ENCODE measurements at places on chromosomes 2 and 18.

DNA sequence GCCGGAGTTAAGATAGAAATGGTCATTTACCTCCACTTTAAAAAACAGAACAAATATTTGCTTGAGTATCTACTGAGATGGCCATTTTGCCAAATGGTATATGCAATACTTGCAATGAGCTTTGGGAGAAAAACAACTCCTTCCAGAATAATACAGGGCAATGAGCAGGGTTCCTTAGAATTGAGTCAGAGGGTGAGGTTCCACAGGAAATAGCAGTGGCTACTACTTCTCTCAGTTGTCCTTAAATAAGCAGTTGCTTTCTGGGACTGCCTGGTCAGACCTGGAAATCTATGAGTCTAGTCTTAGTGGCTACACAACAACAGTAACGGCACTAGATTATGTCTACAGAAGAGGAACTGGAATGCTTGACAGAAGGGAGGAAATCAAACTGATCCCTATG lies 80.9 kb upstream of the CCDC85A start:
- no peak for DNase-seq

DNA sequence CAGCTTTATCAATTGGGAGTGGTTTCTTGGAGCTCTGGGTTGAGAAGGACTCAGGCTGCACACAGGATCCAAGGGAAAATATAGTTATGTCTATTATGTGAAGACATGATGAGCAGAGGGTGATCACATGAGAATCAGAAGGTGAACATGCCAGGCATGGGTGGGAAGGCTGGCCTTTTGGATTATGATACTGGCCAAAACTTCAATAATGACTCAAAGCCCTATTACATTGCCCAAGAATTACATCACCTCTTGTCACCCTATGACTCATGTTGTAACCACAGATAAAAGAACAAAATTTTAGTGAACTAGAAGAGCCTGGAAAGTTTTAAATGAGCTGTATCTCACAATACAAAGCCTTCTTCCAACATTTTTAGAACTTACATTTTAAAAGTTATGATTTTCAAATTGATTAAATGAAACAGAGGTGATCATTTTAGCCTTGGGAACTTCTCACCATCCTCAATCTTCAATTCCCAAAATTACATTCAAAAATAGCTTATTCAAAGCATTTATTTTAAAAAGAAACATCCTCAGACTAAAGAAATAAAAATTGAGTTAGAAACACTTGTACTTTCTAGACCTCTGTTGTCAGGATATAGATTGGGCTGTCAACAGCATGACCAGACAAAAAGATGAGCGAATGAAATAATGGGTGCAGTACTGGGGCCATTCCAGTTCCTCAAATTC lies 428.3 kb downstream of the MBD2 start:
- DNase-seq: no peak

- no peak for DNase-seq
Measured at GRCh38 chr2:216660496-216660895, 27.3 kb downstream of the IGFBP2 start.

GRCh38 chr2:1022178-1022577 lies 71.5 kb downstream of the SNTG2 start:
- DNase-seq: no peak

DNA sequence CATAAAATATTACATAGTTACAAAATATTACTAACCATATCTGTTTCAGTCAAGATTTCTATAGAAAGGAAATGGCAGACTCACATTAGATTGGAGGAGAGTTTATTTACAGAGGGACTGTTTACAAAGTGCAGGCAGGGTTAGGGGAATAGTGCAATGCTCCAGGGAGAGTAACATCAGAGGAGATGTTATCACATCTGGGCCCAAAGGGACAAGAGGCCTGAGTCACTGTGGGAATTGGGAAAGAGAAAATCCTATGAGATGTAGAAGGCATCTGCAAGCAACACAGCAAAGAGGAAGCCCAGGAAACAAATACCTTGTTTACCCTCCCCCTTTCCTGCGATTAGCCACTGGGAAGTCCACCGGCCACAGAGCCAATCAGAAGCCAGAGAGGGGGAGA lies 227.3 kb upstream of the TANK start:
- no peak for DNase-seq

GRCh38 chr2:136399667-136400289 lies 281.8 kb upstream of the CXCR4 start:
- no peak for DNase-seq

DNA sequence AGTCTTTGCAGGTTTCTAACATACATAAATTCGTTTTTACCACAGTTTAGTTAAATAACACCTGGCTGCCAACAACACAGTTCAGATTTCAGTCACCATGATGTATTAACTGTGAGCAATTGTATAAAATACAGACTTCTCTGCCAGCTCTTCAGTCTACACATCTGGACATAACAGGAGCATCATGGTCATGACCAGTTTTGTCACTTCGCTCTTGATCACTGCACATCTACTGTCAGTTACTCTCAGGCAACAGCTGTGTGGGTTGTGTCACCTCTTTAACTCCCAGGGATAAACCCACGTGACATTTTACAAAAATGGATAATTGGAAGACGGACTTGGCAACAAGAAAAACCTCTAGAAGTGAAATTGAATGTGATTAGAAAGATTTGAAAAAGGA lies 30.3 kb downstream of the CD8A start:
- DNase-seq: no peak

DNA sequence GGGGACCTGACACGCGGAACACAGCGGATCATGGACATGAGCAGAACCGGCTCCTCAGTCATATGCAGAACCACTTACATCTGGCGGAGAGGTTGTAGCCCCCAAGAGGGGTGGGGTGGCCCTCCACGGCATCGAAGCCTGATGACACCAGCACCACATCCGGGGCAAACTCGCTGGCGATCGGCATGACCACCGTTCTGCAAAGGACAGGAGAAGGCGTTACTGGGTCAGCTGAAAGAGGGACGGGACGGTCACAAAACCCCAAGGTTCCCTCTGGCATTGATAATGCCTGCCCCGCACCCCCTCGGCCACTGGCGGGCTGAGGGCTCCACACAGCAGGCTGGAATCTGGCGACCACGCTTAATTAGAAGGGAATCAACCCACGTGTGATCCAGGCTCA lies 220.5 kb downstream of the TWIST2 start:
- no peak for DNase-seq

- DNase-seq: no peak
Measured at GRCh38 chr2:8599421-8600242, 82.2 kb upstream of the ID2 start.

GRCh38 chr2:75503048-75503607 lies 57.6 kb downstream of the EVA1A start:
- DNase-seq: no peak

- DNase-seq: no peak
Measured at GRCh38 chr2:172096626-172097547, 5.8 kb downstream of the DLX2 start.

GRCh38 chr18:48919547-48919946 lies 31.2 kb downstream of the SMAD7 start:
- no peak for DNase-seq

GRCh38 chr2:8622199-8622911 lies 59.5 kb upstream of the ID2 start:
- no peak for DNase-seq

DNA sequence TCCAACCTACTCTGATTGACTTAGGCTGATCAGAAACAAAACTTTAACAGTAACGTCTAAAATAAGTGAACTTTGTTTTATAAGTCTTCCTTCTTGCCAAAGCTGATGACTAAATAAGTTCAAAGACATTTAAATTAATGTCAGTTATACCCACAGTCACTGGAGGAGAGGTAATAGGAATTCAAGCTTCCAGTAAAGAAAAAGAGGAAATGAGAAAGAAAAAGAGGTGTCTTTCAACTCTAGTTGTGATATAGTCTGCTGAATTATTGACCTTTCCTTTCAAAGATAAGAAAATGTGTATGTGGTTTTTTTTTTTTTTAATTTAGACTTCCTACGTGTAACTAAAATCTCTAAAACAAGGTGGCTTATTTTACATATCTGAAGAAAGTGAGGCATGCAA lies 191.5 kb downstream of the SLC8A1 start:
- no peak for DNase-seq

- no peak for DNase-seq
Measured at GRCh38 chr2:47744074-47744473, 38.9 kb upstream of the MSH6 start.

DNA sequence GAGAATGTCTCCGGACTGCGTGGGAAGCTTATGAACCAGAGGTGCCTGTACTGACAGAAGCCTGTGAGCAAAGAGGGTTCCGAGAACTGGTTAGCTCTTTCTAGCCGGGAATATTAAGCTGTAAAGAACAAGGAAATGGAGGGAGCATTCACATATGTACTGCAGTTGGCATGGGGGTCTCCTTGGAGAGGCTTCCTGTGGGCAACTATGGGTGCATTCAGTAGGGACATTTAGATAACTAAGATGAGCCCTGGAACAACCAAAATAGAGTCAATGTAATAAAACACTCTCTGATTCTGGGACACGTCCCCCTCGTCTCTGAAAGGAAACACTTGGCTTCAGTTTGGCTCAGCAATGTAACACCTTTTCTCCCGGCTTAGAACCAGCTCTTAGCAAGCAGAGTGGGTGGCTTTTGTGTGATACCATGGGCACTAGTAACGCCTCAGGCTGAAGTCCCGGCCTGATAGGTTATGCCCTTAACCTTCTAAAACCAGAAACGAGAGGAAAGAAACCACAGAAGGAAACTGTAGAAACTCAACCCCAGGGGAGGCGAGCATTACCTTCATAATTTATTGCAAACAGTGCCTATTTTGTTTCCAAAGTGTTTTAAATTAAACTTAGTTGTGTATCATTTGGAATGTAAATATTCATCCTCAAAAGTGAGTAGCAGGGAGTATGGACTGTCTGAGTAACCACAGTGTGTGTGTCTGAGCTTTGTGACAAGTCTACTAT lies 48.8 kb upstream of the LPIN2 start:
- no peak for DNase-seq

DNA sequence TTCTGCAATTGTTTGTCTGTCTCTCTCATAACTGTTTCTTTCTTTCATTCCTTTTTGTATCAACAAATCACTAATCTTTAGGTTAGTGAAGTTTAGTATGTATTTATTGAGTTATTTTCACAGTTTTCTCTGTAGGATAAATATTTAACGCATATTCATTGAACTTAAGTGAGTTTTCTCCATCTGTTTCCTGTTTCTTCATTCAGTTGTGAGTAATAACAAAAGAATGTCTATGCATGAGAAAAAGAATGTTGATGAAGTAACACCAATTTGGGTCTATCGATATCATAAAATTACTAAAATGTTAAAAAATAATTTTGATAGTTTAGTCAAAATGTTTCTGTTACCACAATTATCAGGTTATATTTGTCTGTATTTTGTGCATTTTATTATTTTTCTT lies 948.0 kb downstream of the DSC3 start:
- no peak for DNase-seq

DNA sequence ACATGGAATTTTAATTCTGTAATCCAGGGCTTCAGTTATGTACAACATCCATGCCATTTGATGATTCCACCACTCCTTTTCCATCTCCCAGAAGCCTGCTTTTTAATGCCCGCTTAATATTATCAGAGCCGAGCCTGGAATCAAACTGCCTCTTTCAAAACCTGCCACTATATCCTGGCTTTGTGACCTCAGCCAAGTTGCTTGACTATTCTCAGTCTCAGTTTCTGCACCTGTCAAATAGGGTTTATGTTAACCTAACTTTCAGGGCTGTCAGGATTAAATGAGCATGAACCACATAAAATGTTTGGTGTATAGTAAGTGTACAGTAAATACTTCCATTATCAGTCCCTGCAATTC lies 108.7 kb downstream of the XRCC5 start:
- DNase-seq: no peak

DNA sequence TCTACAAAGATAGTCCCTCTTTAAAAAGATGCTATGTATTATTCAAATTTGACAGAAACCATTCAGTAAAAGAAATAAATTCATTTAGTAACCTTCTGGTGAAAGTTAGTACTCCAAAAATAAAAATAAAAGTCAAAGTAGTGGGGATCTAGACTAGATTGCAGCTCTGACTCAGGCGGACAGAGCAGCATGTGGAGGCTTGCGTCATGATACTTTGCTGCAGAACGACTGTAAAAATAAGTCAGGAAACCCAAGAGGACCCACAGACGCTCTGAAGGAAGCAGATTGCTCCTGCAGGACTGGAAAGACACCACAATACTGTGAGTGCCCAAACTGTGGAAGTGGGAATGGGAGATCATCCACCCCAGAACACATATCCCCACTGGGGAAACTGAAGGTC lies 301.9 kb downstream of the RIT2 start:
- DNase-seq: no peak

- DNase-seq: no peak
Measured at GRCh38 chr2:47002480-47003381, 87.1 kb upstream of the MCFD2 start.

DNA sequence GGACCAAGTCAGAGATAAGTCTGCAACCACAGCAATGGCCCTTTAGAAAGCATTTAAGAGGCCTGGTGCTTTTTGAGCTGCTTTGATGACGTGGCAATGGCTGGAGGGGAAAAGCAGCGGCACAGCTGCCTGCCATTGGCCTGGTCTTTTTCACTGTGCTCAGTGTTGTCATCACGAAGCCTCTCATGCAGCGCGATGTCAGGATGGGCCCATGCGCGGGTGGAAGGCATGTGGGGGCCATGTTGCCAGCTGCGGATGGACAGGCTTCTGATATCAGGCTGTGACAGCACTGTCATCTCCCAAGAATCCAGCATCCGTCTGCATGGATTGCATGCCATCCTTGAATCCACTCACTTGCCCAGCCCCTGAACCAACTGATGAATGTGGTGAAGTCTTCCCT lies 204.5 kb downstream of the ACKR3 start:
- no peak for DNase-seq

- peak; percentile 20 for DNase-seq
Measured at GRCh38 chr2:70647873-70648481, 94.4 kb upstream of the TGFA start.

- no peak for DNase-seq
Measured at GRCh38 chr2:240146141-240146561, 5.7 kb upstream of the OTOS start.

- no peak for DNase-seq
Measured at GRCh38 chr18:22822024-22822423, 111.1 kb upstream of the RBBP8 start.

DNA sequence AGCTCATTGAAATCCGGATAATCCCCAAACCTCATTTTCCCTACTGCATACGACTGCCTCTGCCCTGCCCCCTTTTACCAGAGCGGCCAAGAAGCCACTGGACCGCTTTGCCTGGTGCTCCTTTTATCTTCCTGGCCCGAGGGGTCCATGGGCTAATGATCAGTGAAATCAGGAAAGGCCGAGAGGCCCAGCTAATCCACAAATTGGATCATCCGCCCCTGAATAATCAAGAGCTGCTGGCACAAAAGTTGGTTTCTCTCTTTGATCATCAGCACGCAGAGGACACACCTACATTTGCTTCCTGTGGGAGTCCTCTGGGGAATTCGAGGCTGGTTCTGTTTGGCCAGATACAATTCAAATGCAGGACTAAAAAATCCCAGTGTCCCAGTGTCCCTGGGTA lies 144.5 kb downstream of the INSIG2 start:
- no peak for DNase-seq

All from activated CD4-positive, CD25-positive, alpha-beta regulatory T cell treated with anti-CD3 and anti-CD28 coated beads, Interleukin-2, amount 50 U/mL, for 16 hours (primary cell).